Stimulated activated CD4-positive, alpha-beta T cell treated with anti-CD3 and anti-CD28 coated beads, Interleukin-15, amount 100 ng/mL, for 48 hours (primary cell): ENCODE measurements at places on chromosomes 4 and X.

DNA sequence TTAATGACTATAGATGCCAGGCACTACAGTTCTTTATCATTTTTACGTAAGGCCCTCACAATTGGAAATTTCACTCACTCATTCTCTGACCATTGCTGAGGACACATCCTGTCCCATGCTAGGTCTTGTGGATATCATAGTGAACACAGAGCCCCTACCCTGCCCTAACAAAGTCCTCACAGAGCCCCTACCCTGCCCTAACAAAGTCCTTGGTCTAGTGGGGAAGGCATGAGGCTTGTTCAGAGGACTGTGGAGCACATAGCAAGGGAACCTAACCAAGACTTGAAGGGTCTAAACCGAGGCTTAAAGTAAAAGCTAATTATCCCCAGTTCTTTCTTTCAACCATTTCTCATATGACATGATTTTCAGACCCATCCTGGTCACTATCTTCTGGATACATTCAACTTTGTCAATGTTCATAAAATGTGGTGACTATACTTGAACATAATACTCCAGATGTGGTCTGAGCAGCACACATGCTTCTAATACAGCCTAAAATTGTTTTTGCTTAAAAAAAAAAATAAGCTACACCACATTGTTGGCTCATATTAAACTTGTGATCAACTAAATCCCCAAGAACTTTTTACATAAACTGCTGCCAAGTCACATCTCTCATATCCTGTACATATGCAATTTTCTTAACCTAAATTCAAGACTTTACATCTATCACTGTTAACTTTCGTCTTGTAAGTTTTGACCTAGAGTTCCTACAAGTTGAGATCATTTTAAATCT, 77.0 kb downstream of the GPC3 start:
- DNase-seq = no peak

DNA sequence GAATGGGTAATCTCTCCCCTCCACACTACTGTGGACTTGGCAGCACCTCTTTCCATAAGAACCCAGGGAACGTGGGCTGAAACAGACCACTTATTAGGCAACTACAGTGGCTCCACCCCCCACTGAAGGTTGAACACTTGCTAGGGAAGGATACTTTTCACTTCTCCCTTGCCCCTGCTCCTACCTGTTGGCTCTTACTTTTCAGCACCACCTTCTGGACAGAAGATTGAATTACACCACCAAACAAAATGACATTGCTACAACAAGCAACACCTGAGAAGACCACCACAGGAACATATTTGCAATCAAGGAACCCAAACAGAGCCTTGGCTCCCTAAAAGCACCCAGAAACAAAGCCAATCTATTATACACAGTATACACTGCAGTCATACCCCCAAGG, 132.1 kb upstream of the CXCL13 start:
- no peak for DNase-seq

DNA sequence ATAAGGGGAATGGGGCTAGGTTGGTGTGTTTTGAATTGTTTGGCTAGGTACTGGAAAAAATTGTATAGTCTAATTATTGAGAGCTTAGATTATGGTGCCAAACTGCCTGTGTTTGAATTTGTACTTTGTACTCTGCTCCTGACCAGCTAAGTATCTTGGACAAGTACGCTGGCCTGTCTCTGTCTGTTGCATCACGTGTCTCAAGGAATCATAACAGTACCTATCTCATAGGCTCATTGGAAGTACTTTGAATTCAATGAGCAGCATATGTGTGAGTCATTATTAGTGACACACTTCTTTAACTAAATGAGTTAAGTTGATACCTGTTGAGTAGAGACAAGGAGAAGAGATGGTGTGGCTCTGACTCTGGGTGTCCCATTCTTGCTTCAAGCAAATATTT, 69.5 kb upstream of the MND1 start:
- no peak for DNase-seq

GRCh38 chr4:143241892-143242291, 57.2 kb downstream of the USP38 start:
- no peak for DNase-seq

DNA sequence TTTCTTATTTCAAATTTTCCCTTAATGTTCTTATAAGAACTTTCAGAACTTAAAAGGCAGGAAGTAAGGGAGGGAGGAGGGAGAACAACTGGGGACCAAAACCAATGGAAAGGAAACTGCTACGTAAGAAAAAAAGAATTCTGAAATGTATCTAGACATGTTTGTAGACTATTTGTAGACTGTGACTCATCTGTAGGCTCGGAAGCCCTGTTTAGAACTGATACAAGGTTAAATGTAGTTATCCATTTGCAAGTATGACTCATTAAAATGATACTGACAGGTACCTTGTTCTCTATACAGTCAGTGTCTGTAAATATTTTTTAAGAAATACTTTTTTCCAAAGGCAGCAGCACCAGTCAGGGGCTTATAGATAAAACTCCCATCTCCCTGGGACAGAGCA, 202.0 kb downstream of the DHX15 start:
- DNase-seq = no peak

DNA sequence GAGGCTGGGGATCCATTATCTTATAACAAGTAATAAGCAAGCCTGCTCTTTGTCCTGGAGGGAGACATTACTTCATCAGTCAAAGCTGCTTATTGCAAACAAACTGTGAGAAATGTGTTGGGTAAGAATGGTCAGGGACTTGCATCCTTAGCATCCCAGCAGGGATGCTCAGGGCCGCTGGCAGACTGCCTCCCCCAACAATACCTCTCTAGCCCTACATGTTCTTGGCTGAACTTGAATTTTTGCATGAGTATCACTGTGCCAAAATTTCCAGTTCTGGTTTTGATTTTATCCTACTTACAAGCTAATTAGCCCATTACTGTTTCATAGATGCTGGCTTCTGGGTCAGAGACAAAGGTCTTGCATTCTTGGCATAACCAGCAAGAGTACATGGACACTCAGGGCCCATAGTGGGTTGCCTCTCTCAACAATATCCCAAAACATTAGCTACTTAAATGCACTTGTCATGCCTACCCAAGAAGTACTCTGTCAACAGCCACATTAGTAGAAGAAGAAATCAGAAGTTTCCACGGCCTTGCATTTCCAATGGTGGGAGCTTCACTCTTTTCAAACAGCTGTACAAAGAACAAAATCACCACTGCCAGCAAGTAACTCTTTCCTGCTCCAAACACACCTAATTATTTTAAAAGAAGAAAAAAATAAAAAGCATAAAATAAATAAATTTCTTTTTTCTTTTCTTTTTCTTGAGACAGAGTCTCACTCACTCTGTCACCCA, 41.9 kb upstream of the NEUROG2 start:
- no peak for DNase-seq

DNA sequence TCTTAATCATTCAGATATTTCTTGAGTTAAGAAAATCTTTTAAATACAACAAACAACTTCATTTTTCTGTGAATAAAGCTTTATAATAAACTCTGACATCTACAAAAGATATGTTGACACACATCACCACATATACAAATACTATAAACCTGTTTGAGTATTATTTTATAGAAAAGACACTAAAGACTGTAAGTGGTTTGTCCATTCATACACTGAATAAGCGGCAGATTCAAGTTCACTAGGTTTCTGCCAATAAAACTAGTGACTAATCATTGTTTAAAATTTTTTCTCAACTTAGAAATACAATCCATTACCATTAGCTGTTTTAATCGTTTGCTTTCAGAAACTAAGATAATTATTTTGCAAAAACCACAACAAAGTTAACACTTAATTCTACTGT, 1900.0 kb downstream of the C4orf33 start:
- DNase-seq = no peak
